ENCODE measurements at places on chromosomes 16 and 17.

DNA sequence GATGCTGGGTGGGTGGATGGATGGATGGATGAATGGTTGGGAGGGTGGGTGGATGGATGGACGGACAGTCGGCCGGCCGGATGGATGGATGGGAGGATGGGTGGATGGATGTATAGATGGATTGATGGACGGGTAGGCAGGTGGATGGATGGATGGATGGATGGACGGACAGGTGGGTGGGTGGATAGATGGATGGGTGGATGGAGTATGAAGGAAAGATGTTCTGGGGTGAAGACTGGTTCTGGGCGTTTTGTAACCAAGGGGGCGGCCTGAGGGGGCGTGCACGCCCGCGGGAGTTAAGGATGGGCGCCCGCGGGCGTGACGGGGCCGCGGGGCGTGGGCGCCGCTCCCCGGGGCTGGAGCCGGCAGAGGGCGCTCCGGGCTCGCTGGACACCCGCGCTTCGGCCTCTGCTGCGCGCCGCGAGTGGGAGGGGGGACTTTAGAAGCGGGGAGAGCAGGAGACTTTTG is at the start of gene NECAB2:
NECAB2 (plus strand) TSS at position 407 of the 468 bp plus-strand sequence. CDS start 405 bp downstream, outside the sequence.
- no peak for DNase-seq

GRCh38 chr16:84514295-84514873 is 9.9 kb upstream of the MEAK7 start:
- no peak for DNase-seq

DNA sequence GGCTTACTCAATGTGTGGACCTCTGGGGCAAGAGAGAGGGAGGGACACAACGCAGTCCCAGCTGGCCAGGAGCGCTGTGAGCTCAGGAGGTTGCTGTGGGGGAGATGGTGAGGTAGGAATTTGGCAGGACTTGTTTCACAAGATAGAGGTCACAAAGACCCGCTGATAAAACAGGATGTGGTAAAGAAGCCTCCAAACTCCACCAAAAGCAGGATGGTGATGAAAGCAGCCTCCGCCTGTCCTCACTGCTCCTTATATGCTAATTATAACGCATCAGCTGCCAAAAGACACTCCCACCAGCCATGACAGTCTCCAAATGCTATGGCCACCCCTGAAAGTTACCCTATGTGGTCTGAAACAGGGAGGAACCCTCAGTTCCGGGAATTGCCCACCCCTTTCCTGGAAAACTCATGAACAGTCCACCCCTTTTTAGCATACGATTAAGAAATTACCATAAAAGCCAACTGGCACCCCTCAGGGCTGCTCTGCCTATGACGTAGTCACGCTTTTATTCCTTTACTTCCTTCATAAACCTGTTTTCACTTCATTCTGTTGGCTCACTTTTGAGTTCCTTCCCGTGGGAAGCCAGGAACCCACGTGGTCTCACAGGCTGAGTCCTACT is 5.3 kb upstream of the EIF4A3 start:
- DNase-seq: no peak

DNA sequence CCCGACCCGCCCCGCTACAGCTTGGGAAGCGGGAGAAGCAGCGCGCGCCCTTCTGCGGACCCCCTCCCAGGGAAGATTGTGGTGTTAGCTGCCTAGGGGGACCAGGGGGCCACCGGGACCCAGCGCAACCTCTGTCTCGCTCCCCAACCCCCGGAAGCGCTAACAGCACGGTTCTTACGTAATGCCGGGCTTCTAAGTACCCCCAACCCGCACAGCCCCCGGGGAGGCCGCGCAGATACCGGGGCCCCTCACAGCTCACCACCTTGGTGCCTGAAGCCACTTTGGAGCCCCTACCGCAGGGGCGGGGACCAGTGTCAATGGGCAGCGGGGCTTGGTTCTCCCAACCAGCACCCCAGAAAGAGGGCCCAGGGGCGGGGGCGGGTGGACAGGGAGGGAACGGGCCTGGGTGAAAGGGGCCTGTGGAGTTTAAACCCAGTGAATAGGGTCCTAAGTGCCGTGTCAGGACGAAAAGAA is 348 bp downstream of the MPP2 start:
- DNase-seq: no peak

DNA sequence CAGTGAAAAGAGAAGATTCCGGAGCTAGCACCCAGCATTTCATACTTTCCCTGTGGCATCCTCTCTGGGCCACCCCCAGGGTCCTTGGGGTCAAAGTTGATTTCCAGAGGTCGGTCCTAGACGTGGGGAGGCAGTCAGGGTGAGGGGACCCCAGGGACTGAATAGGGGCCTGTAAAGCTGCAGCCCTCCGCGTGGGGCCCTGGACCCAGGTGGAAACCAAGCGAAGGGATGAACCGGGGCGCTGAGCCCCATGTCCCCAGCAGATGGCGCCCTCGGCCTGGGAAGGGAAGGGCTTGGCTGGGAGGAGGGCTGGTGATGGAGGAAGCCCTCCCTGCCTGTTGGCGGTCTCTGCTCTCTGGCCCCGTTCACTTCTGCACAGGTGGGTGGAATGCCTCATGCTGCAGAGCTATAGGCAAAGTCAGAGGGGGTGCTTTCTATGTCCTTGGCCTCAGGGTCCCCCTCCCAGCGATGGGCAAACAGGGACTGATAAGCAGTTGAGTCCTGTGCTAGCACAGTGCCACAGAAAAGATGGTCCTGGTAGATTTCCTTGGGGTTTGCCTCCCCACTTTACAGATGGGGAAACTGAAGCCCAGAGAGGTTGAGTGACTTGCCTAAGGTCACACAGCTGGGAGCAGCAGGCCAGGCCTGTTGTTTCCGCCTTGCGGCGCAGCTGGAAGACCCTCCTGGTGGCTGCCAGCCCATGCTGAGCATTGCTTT is 163.4 kb upstream of the CIBAR2 start:
- DNase-seq: peak; percentile 10

DNA sequence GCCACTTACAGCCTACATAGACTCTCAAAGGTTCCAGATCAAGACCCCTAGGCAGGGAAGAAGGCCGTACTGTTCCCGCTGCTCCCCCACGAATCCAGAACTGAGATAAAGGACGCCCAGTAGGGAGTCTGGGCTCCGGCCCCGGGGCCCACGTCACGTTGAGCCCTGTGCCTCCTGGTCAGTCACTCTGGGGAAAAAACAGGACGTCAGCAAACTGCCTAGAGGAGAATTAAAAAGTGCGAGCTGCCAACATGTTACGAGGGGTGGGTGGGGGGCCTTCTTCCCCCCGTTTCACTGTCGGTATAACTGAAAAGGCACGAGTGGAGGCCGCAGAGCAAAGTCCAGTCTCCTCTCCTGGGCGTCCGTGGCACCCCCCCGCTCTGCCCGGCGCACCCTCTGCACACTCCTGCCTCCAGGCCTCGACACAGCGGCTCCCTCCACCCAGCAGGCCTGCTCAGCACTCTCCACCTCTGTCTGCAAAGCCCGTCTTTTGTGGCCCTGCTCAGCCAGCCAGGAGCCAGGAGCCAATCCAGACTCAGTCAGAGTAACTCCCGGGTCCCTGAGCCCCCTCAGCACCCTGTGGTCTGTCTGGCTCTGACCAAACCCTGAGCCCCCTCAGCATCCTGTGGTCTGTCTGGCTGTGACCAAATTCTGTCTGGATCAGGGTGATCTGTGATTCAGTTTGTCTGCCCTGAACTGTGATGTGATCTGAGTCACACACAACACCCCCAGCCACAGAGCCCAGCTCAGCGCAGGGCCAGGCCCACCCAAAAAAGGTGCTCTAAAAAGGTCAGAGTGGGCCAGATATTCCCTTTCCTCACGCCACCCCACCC is 6.2 kb downstream of the ITGAE start:
- no peak for DNase-seq

DNA sequence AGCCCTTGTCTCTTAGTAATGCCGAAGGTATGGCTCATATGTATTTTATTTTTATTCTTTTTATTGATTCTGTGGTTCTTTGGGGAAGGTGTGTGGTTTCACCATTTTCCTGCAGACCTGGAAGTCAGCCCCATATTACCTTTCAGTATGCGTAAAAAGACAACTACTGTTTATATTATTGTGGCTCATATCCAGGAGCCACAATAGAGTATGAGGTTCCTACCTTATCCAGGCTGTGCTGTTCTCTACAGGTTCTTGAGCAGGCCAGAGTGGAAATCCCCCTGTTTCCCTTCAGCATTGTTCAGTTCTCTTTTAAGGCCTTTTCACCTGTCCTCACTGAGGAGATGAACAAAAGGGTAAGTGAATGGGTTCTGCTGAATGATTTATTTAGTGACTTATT is 33.2 kb downstream of the REXO5 start:
- DNase-seq: no peak

- DNase-seq: no peak
These were observed 5.4 kb downstream of the PIEZO1 start for GRCh38 chr16:88779406-88780141.

GRCh38 chr16:89828870-89829629 is 775 bp downstream of the SPIRE2 start:
- DNase-seq: no peak

- DNase-seq: peak; percentile 100
These were observed 3.6 kb upstream of the MTMR4 start for GRCh38 chr17:58517928-58518609.

- no peak for DNase-seq
These were observed 77.9 kb downstream of the SYCE1L start for GRCh38 chr16:77277141-77277540.
